ENCODE measurements at places on chromosomes 13 and 19. TPM values are rescaled to one million over a fixed set of nuclear protein-coding genes. Genes with fewer than 3 reads are reported as not detected.

DNA sequence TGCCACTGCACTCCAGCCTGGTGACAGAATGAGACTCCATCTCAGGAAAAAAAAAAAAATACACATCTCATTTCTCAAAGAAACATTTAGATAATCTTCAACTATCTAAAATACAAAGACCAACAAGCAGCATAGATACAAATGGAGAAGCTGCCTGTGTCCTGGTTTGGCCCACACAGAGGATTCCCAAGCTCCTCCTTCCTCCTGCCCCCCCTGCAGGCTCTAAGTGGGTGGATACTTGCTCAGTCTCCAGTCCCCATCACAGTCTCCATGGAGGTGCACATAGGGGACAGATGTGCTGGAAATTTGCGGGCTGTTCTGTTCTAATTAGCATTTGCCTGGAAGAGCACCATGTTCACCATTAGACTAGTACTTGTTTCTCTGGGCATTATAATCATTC, 59.9 kb downstream of the ABCC4 start:
- no peaks in the 10 kb centered on the region for H3K36me3 ChIP-seq
- H3K4me3 ChIP-seq = no peak overlapping the region
- H3K27me3 ChIP-seq = no peaks in the 10 kb centered on the region
- no peaks in the 10 kb centered on the region for H3K4me1 ChIP-seq

DNA sequence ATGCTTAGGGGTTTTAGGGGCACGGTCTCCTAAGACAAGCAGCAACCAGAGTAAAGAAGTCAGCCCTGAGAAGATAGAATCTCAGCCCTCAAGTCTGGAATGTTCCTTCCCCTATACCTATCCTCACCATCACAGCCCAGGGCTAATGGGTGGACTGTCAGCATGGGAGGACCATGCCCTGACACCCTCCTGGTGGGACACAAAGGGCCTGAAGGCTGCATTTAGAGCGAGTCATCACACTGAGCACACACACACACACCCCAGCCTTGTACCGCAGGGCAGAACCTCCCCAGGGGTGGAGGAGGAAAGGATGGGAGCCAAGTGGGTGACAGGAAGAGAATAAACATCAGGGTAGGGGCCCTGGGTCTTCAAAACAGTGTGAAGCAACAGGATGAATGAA, 174.8 kb upstream of the SERP2 start:
- no peak for DNase-seq
- H3K27ac ChIP-seq = no peak overlapping the region
- peaks cover 8% of the 10 kb centered on the region for H3K4me1 ChIP-seq
- no peaks in the 10 kb centered on the region for H3K36me3 ChIP-seq
- H3K27me3 ChIP-seq = peaks cover 13% of the 10 kb centered on the region

GRCh38 chr13:24745516-24745860, 18.5 kb upstream of the RNF17 start:
- no peak overlapping the region for H3K27ac ChIP-seq
- no peak for DNase-seq
- no peaks in the 10 kb centered on the region for H3K36me3 ChIP-seq

DNA sequence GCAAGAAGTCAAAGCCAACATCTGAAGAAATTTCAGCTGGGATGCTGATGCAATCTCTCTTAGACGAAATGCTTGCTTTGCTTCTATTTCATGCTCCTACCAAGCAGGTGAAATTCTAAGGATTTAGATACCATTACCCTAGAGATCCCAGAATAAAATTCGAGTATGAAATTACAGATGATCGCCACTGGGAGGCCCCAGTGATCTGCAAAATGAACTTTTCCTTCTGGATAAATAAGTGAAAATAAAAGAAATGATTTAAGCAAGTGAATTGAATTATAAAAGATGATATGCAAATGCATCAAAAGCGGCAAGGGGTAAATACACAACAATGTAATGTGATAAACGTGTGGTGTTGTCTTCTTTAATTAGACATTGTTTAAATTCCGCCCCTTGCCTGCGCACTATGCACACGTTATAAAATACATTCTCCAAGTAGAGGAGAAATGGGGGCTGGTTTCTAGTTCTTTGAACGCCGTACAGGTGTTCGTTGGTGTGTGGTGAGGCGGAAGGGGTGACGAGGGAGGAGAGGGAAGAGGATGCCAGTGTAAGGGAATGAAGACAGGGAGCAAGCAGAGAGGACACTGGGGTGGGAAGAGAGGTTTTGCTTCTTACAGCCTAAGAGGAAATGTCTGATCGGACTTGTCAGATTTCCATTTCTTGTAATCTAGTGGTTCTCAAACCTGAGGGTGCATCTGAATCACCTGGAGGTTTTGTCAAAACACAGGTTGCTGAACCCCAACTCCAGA, 58.0 kb downstream of the ERCC5 start:
- H3K27ac ChIP-seq = no peak overlapping the region
- no peaks in the 10 kb centered on the region for H3K36me3 ChIP-seq
- H3K27me3 ChIP-seq = peaks cover 7% of the 10 kb centered on the region
- DNase-seq = no peak
- H3K4me3 ChIP-seq = no peak overlapping the region
- peaks cover 14% of the 10 kb centered on the region for H3K4me1 ChIP-seq

GRCh38 chr19:33950091-33950750, 153.6 kb downstream of the KCTD15 start:
- DNase-seq = no peak
- H3K4me3 ChIP-seq = no peak overlapping the region
- no peaks in the 10 kb centered on the region for H3K4me1 ChIP-seq
- no peak overlapping the region for H3K27ac ChIP-seq
- H3K36me3 ChIP-seq = no peaks in the 10 kb centered on the region

DNA sequence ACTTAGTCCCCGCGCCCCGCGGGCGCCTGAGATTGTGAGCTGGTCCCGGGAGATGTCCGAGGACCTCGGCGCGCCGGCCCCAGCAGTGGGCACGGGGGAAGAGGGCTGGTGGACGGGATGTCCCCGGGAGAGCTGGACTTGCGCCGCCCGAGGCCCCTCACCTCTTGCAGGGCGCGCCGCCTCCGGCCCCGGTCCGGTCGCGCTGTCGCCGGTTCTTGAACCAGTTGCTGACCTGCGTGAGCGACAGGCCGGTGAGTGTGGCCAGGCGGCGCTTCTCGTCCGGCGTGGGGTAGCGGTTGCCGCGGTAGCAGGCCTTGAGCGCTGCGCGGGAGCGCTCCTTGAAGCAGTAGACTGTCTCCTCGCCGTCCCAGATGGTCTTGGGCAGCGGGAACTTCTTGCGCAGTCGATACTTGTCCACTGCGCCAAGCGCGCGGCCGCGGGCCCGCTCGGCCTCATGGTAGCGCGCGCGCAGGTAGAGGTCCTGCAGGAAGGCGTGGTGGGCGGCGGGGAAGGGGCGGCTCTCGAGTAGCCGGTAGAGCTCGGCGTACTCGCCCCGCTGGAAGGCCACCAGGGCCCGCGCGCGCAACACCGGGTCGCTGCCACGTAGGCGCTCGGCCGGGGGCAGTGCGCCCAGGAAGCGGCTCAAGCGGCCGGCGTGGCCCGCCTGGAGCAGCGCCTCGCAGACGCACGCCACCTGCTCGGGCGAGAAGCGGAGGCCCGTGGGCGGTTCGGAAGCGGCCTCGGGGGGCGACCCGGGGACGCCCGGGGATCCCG, 984 bp downstream of the SIX5 start:
- peak overlapping the region; percentile 87 for H3K4me3 ChIP-seq
- H3K4me1 ChIP-seq = peaks cover 29% of the 10 kb centered on the region
- peak; percentile 70 for DNase-seq
- no peaks in the 10 kb centered on the region for H3K27me3 ChIP-seq
- peaks cover 2% of the 10 kb centered on the region for H3K36me3 ChIP-seq

- peaks cover 12% of the 10 kb centered on the region for H3K4me1 ChIP-seq
- no peak overlapping the region for H3K4me3 ChIP-seq
- no peaks in the 10 kb centered on the region for H3K27me3 ChIP-seq
- H3K36me3 ChIP-seq = no peaks in the 10 kb centered on the region
- no peak overlapping the region for H3K27ac ChIP-seq
Observed at GRCh38 chr13:99299256-99299919, 7.8 kb downstream of the GPR183 start.

GRCh38 chr13:25798998-25799397, 252.8 kb downstream of the SHISA2 start:
- DNase-seq = no peak
- no peak overlapping the region for H3K4me3 ChIP-seq
- H3K36me3 ChIP-seq = peaks cover 2% of the 10 kb centered on the region
- no peaks in the 10 kb centered on the region for H3K27me3 ChIP-seq
- no peak overlapping the region for H3K27ac ChIP-seq

- H3K27ac ChIP-seq = peak overlapping the region; percentile 99
- no peak for DNase-seq
- peaks cover 43% of the 10 kb centered on the region for H3K4me1 ChIP-seq
Observed at GRCh38 chr19:39407660-39408391, 1.2 kb downstream of the ZFP36 start.

DNA sequence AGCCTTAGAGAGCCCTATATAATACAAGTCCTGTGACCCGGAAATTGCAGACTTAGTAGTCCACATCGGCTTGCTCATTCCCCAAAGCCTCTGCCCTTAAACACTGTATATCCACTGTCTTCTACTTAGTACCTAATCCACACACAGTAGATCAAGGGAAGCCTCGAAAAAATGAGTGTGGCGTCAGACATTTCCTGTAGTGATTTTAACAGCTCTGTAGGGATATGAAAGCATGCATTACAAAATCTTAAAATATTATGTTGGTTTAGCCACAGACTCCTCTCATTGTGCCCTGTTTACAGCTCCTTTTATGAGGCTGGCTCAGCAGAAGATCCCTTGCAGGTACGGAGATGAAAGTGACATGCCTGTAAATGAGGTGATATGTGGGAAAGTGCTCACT, 416.3 kb downstream of the LIG4 start:
- no peak for DNase-seq
- H3K27ac ChIP-seq = no peak overlapping the region
- no peaks in the 10 kb centered on the region for H3K4me1 ChIP-seq
- no peak overlapping the region for H3K4me3 ChIP-seq

The DKKL1 gene
- total RNA-seq = 9.9 TPM

The P2RY11 gene
- total RNA-seq = 33.6 TPM

The C1QTNF9 gene
- not detected for total RNA-seq

The RASGRP4 gene
- 1.1 TPM for total RNA-seq

The ZNF471 gene
- total RNA-seq = not detected

The ACP7 gene
- not detected for total RNA-seq

The ZNF227 gene
- total RNA-seq = 29.9 TPM
